ENCODE measurements at places on chromosomes 4 and X.

GRCh38 chr4:46730075-46730474 is 179.0 kb downstream of the COX7B2 start:
- no peak overlapping the region for H3K27ac ChIP-seq
- no peak overlapping the region for H3K4me3 ChIP-seq
- no peaks in the 10 kb centered on the region for H3K36me3 ChIP-seq
- DNase-seq: no peak

- DNase-seq: no peak
- H3K4me3 ChIP-seq: no peak overlapping the region
- H3K4me1 ChIP-seq: no peaks in the 10 kb centered on the region
- no peak overlapping the region for H3K27ac ChIP-seq
Observed at GRCh38 chr4:149136951-149137620, 678.6 kb downstream of the IQCM start.

- H3K27me3 ChIP-seq: no peaks in the 10 kb centered on the region
- H3K4me1 ChIP-seq: no peaks in the 10 kb centered on the region
- H3K4me3 ChIP-seq: no peak overlapping the region
- no peak for DNase-seq
- no peaks in the 10 kb centered on the region for H3K36me3 ChIP-seq
Observed at GRCh38 chr4:45668128-45668527, 455.7 kb downstream of the GABRG1 start.

DNA sequence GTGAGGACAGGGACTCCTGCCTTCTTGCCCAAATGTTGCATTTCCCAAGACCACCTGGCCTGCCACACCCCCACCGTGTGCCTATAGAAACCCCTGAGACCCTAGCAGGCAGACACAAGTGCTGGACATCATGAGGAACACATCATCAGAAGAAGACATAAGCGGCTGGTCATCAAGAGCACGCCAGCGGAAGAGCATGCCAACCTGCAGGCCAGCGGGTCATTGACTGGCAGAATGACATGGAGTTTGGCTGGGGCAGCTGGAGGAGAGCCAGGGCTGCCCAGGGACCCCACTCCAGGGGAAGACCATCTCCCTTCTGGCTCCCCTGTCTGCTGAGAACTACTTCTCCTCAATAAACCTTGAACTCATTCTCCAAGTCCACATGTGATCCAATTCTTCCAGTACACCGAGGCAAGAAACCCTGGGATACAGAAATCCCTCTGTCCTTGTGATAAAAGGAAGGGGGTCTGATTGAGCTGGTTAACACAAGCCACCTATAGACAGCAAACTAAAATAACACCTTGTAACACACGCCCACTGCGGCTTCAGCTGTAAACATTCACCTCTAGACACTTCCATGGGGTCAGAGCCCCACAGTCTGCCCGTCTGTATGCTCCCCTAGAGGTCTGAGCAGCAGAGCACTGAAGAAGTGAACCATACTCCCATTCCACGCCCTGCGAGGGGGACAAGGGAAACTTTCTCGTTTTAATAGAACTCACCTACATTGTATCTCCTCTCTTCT is 164.8 kb upstream of the EMCN start:
- no peaks in the 10 kb centered on the region for H3K4me1 ChIP-seq
- H3K27ac ChIP-seq: no peak overlapping the region
- DNase-seq: no peak
- no peaks in the 10 kb centered on the region for H3K27me3 ChIP-seq

DNA sequence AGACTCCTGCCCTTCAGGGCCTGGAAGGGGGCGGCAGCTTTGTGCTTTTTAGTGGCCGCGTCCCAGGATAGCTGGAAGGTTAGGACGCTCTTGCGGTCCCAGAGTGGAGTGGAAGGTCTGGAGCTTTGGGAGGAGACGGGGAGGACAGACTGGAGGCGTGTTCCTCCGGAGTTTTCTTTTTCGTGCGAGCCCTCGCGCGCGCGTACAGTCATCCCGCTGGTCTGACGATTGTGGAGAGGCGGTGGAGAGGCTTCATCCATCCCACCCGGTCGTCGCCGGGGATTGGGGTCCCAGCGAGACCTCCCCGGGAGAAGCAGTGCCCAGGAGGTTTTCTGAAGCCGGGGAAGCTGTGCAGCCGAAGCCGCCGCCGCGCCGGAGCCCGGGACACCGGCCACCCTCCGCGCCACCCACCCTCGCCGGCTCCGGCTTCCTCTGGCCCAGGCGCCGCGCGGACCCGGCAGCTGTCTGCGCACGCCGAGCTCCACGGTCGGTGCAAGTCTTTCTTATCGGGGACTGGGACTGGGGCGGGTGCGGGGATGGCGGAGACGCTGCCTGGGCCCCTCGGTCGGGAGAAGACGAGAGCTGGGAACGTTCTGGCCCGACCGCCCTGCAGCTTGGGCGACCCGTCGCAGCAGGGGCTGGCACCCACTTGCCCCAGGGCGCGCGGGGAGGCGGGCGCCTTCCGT is at the start of gene EDNRA:
Gene EDNRA (plus strand): TSS at position 207 of the 686 bp plus-strand sequence. CDS start 4,585 bp downstream, outside the sequence.
- H3K36me3 ChIP-seq: no peaks in the 10 kb centered on the region
- peaks cover 20% of the 10 kb centered on the region for H3K27me3 ChIP-seq
- H3K4me3 ChIP-seq: no peak within 1 kb of the TSS

DNA sequence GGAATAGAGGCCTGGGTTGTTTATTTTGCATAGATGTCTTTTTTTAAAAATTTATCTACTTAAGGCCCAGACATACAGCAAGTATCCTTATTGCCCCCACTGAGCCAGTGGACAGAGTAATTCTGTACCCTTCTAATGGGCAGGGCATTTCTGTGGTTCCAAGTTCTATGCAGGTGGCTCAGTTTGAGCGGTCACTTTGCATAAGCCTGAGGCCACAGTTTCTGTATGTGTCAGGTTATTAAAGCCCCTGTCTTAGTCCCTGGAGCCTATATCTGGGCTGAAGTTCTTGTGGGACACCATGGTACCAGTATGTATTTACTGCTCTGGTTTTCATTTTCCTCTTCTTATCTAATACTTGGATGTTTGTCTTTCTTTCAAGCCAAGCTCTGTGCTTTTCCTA is 168.8 kb downstream of the MID1IP1 start:
- no peaks in the 10 kb centered on the region for H3K36me3 ChIP-seq
- H3K4me1 ChIP-seq: peaks cover 9% of the 10 kb centered on the region
- no peak overlapping the region for H3K27ac ChIP-seq
- no peak overlapping the region for H3K4me3 ChIP-seq
- DNase-seq: no peak
- H3K27me3 ChIP-seq: no peaks in the 10 kb centered on the region

DNA sequence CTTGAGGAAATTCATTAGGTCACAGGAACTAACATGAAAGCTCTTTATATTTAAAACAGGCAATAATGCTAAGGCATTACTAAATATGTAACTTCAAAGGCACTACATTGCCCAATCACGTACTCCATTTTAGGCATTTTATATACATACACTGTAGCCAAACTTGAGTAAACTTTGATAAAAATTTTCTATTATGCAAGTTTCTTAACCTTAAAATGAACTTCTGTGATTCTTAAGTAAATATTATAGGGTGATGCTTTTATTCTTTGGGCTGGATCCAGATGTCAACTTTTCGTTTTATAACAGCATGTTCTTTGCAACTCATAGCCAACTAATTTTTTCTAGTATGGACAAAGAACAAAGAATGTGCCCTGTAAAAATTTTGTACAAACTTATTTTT is 28.3 kb upstream of the MAP9 start:
- peaks cover 7% of the 10 kb centered on the region for H3K27me3 ChIP-seq
- no peak for DNase-seq
- no peak overlapping the region for H3K27ac ChIP-seq
- no peaks in the 10 kb centered on the region for H3K36me3 ChIP-seq
- no peaks in the 10 kb centered on the region for H3K4me1 ChIP-seq
- no peak overlapping the region for H3K4me3 ChIP-seq

DNA sequence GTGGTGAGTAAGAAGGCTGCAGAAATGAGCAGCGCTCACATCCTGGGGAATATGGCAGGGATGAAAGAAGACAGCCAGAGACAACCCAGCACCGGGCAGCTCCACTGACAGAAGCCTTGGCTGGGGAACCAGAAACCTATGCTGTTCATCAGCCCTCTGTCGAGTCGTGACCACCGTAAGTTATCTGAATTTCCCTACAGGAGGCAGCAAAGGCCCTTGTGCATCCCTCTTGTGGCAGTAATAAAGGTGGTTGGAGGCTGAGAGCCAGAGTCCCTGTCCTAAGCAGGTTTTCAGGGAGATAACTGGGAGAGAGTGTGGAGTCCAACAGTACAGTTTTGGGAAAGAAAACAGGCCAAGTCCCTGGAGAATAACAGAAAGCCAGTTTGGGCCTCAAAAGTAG is 194.0 kb upstream of the BOD1L1 start:
- no peaks in the 10 kb centered on the region for H3K27me3 ChIP-seq
- no peaks in the 10 kb centered on the region for H3K36me3 ChIP-seq
- no peaks in the 10 kb centered on the region for H3K4me1 ChIP-seq

GRCh38 chr4:6795821-6796220 is 13.3 kb downstream of the KIAA0232 start:
- peaks cover 20% of the 10 kb centered on the region for H3K36me3 ChIP-seq
- H3K27me3 ChIP-seq: no peaks in the 10 kb centered on the region
- H3K4me3 ChIP-seq: no peak overlapping the region

DNA sequence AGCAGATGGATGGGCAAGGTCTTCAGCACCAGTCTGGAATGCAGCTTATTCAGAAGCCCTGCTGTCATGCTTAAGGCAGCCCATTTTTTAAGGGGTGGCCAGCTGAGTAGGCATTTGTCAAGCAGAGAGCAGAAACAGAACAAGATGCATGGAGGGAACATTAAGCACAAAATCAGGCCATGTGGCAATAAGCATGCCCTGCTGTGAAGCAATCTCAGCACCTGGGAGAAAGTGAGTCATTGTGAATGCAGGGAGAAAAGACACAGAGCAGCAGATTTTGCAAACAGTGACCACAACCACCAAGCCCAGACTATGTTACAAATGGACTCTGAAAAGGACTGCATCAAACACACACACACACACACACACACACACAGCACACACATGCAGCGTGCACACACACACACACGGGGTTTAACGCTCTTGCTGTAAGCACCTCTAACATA is 94.1 kb upstream of the GALNT7 start:
- no peak overlapping the region for H3K27ac ChIP-seq
- H3K27me3 ChIP-seq: no peaks in the 10 kb centered on the region
- H3K4me3 ChIP-seq: no peak overlapping the region
- H3K36me3 ChIP-seq: no peaks in the 10 kb centered on the region

Measured in T-helper 2 cell treated with Interferon-gamma antibody and Interleukin-4, amounts not matched to agents 5 μg/mL and 100 μg/mL, for 36 hours (primary cell).